Stimulated activated CD4-positive, alpha-beta T cell treated with anti-CD3 and anti-CD28 coated beads, Interleukin-2, amount 100 ng/mL, for 24 hours (primary cell): ENCODE measurements at places on chromosomes 5 and 9.
A peak's percentile ranks its signal among the peaks of the same experiment; 100 is the strongest.

DNA sequence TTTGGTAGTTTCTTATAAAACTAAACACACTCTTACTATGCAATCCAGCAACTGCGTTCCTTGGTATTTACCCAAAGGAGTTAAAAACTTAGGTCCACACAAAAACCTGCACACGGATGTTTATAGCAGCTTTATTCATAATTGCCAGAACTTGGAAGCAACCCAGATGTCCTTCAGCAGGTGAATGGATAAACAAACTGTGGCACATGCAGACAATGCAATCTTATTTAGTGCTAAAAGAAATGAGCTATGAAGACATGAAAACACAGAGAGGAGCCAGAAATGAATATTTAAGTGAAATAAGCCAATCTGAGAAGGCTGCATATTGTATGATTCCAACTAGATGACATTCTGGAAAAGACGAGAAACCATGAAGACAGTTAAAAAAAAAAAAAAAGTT, 10.7 kb downstream of the WNK2 start:
- DNase-seq, result no peak

DNA sequence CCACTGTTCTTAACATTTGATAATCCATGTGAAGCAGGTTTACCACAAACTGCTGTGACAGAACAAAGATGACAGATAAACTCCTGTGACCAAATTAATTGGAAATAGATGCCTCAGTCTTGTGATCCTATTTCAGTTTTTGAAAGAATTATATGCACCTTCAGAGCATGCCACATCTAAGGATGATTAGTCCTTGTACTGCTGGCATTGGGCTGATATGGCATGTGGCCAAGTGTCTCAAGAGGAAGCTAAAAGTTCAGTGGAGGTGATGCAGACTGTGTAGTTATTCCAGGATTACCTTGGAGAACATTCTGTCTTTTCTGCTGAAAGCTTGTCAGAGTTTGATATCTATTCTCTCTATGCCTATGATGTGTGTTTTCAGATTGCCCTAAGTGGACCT, 314.4 kb upstream of the EFNA5 start:
- DNase-seq, result no peak

GRCh38 chr5:180618829-180619562, 27.7 kb upstream of the SCGB3A1 start:
- peak; percentile 63 for DNase-seq

- no peak for DNase-seq
These were observed 180.6 kb downstream of the DEPDC1B start for GRCh38 chr5:60519372-60519771.

GRCh38 chr9:89993678-89994630, 389.1 kb downstream of the GADD45G start:
- DNase-seq, result no peak

GRCh38 chr9:12776513-12777055, 1.8 kb downstream of the LURAP1L start:
- DNase-seq, result no peak

GRCh38 chr5:179272326-179273072, 72.8 kb downstream of the ADAMTS2 start:
- no peak for DNase-seq

DNA sequence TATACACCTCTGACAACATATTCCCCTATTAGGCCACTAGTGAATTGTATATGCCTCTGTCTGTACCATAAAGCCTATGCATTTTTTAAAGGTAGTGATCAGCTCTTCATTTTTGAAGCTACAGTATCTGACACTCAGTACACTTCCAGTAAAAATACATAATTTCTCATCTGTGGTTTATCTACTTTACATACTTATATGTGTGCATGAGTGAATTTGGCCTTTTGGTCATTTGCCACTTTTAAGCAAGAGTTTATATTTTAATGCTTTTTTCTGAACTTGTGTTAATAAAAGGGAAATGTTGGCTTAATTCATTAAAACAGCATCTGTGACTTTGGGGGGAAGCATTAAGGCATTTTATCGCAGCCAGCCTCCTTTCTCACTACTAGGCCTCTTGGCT, 47.8 kb downstream of the ST8SIA4 start:
- DNase-seq, result no peak

GRCh38 chr9:127865645-127866464, 11.4 kb upstream of the ENG start:
- DNase-seq, result no peak

- no peak for DNase-seq
These were observed 12.6 kb downstream of the CFAP77 start for GRCh38 chr9:132422574-132422973.

- DNase-seq, result no peak
These were observed at the start of gene DMRT1 for GRCh38 chr9:841371-842209. DMRT1 (plus strand) TSS chr9:841697; CDS start chr9:841839, 142 bp downstream.

DNA sequence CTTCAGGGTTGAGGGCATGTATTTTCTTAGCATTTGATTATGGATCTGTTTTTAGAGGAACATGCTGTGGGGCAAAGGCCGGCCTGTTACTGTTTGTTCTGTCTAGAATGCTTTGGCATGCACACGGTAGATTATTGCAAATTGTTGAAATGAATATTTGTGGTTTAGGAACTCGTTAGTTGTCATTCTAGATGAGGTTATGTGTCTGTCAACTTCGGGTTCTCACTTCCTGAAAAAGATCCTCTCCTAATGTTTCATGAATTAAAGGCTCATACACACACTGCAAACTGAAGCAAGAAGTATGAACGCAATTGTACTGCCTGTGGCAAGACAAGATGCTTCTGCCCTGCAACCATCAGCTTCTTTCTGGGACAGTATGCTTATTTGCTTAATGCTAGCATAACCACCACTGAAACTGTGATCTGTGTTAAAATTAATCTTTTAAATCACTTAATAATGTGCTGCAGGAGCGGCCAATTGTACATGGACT, 99.6 kb downstream of the BASP1 start:
- DNase-seq, result no peak

DNA sequence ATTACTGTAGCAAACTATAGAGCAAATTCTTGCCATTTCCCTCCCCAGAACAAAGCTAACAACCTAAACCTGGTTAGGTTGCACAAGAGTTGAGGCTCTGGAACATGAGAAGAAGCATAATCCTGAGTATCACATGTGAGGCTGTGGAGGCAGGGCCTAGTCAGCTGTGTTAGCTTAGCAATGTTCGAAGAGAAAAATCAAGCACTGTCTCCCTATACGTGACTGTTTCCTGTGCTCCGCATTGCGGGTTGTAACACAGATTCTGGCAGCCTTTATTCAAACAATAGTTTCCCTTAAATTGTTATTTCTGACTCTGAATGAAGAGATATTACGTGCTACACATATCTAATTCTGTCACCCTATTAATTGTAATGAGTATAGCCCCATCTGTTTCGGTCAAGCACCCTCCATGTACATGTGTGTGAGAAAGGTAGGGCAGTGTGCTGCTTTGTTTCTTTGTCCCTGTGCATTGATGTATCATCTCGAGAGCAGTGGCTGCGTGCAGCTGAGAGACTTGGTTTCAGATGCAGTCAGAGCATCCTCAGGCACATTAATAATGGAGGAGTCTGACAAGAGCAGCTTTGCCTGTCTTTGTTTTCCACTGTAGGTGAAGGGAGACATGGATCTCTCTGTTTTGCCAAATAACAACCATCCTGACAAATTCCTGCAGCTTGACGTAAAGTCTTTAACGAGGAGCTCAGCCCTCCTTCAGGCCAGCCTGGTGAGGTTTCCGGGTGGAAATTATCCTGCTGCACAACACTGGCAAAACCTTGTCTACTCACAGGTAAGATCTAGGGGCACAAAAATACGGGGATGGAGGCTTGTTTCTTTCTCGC, at the start of gene MINAR2:
TSS of gene MINAR2 (plus strand) at position 523 of the 836 bp plus-strand sequence. CDS start at position 620, 97 bp downstream.
- DNase-seq, result no peak

DNA sequence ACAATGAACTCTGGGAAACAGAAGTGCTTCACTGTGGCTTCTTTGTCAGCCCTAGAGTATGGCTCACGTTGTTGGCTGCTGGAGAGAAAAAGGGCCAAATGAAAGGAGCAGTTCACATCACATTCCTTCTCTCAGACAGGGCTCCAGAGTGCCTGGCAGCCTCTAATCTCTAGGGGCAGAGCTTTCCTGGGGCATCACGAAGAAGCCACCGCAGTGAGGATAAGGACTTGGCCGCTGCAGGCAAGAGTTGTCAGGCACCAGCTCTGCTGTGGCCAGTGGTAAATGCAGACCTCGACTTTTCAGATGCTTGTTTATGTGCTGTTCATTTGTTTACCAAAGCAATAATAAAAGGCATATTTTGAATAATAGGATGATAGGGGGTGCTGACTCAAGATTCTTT, 227.2 kb downstream of the ICE1 start:
- DNase-seq, result no peak

- no peak for DNase-seq
These were observed 27.4 kb upstream of the SAP30L start for GRCh38 chr5:154418344-154418820.

DNA sequence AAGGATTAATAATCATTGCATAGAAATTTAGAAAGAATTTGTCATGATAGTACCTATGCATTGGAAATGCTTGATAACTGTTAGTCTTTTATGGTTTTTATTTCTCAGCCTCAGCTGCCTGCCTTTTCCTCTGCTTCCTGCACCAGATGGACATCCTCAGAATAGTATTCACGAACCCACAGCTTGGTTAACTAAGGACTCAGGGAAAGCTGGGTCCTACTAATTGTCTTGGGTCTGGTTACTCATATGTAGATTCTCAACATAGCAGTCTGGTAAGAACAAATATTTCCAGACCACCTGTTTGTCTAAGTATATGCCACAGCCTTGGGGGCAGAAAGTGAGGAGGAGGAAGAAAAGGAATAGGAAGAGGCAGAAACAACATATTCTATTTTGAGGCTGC, 464.5 kb upstream of the SMARCA2 start:
- no peak for DNase-seq

- DNase-seq, result no peak
These were observed 112.3 kb upstream of the WWC1 start for GRCh38 chr5:168179192-168179593.

DNA sequence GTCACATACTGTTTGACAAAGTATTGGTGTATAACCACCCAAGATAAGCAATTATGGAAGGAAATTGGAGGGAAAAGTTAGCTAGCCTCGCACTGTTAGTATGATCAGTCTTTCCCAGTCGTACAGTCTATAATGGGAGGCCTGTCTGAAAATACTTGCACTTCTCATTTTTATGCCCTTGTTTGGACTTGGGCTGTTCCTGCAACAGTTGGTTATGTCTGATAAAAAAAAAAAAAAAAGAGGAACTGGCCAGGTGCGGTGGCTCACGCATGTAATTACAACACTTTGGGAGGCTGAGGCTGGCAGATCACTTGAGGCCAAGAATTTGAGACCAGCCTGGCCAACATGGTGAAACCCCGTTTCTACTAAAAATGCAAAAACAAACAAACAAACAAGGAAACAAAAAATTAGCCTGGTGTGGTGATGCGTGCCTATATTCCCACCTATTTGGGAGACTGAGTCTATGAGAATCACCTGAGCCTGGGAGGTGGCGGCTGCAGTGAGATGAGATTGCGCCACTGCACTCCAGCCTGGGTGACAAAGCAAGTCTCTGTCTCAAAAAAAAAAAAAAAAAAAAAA, 58.3 kb upstream of the ANKRD33B start:
- no peak for DNase-seq

- no peak for DNase-seq
These were observed 128.2 kb downstream of the OLFM1 start for GRCh38 chr9:135215571-135216161.

GRCh38 chr5:71662381-71662780, 56.7 kb upstream of the CARTPT start:
- no peak for DNase-seq

DNA sequence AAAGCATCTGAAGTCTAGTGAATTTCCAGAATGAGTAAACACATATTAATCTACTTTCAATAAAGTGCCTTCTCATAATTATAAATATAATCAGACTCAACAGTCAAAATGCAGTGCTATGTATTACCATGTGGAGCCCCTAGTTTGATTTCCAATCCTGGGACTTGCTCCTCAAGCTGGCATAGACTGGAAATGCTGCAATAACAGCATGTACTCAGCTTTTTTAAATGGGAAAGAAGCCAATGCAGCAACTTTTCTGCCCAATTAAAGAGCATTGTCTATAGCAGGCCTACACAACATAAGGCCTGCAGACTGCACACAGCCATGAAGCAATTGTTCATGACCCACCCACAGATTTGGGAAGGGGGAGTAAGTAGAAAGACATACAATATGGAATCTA, 103.2 kb downstream of the NR2F1-AS1 start:
- DNase-seq, result no peak

DNA sequence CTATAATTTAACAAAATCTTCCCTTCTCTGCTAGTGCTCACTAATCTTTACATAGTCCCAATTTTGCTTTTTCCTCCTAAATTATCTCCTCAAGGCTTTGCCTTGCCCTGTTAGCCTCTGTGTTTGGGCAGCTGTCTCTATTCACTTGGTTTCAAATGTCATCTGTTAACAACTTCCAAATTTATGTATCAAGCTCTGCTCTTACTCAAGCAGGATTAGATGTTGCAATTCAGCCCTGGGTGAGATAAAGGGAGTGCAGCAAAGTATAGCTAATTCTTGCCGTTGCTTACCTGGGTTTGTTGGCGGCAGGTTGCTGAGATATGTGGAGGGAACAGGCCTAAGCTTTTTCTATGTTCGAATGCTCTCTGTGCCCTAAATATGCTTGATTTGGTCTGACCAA, 483.8 kb downstream of the DMAC1 start:
- DNase-seq, result no peak

GRCh38 chr9:95048225-95049087, 269.1 kb downstream of the FANCC start:
- DNase-seq, result peak; percentile 63

- no peak for DNase-seq
These were observed 261.6 kb downstream of the NFIB start for GRCh38 chr9:14052359-14052758.

DNA sequence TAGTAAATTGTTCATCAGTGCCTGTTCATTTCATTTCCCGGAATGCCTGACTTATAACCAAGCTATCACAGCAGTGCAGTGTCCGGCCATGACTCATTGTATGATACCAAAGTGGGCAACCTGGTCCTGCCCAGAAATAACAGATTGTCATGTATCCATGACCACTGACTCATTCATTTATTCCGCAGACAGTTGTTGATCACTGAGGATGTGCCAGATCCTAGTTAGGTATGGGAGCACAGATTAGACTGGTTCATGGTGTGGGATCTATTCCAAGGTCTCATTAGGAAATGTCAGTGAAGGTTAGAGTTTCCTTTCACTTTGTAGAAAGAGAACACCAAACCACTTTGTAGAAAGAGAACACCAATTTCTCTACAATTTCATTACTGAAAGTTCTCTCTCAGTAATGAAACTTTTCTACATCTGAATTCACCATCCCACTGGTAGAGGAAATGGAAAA, 8.7 kb downstream of the NREP start:
- DNase-seq, result no peak
